Cardiac septum (tissue), 1 donor: ENCODE measurements at places on chromosomes 2 and 18.

- no peak for DNase-seq
These were observed 8.8 kb upstream of the ITGB6 start for GRCh38 chr2:160208655-160209515.

DNA sequence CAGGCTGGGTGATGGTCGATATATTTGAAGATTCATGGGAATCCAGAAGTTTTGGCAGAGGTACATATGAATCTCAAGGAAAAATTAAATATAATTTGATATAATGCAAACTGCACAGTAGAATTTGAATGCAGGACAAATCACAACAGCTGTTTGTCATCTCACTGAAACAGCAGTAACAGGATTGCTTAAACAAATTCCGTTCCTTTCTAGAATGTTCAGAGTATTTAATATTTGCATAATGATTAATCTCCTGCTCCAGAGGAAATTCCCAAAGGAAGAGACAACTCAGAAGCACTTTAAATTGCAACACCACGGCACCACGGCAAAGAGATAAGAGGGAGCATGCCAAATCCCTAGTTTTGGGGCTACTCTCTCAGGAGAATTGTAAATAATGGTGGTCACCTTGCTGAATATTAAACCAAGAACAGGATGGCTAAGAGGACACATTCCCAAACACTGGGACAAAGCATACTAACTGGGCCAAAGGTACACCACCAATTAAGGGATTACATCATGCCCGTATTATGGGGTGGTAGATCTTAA, 67.8 kb upstream of the MAP4K3 start:
- DNase-seq: no peak

DNA sequence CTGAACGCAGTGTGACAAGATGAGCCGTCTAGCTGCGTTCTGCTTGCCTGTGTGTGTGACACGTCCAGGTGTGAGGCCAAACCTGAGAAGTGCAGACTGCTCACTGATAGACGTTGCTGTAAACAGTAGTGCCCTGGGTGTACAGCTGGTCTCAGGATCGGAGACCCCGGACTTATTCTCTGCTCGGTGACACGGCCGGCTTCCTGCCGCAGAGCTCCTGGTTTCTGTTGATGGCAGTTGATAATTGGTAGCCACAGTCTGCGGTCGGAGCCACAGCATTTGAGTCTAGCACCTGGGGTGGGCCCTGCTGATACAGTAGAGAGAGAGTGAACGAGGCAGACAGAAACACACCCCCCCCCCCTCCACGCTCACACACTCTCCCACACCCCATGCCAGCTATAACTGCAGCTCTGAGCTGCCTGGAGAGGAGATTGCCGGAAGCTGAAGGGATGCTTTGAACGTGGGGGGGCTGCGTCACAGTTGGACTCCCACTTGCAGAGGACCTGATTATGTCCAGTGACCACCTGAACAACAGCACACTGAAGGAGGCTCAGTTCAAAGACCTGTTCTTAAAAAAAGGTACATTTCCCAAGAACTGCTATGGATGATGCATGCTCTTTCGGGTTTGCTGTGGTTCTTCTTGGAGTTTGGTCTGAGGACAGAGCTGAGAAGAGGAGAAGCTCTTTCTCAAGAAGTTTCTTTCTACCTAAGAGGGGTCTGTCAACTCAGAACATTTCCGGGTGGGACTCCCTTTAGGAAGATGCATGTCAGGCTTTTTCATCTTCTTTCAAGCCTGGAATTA, 114.0 kb downstream of the FAM210A start:
- DNase-seq: no peak

GRCh38 chr2:240343548-240343947, 91.9 kb upstream of the GPC1 start:
- no peak for DNase-seq

DNA sequence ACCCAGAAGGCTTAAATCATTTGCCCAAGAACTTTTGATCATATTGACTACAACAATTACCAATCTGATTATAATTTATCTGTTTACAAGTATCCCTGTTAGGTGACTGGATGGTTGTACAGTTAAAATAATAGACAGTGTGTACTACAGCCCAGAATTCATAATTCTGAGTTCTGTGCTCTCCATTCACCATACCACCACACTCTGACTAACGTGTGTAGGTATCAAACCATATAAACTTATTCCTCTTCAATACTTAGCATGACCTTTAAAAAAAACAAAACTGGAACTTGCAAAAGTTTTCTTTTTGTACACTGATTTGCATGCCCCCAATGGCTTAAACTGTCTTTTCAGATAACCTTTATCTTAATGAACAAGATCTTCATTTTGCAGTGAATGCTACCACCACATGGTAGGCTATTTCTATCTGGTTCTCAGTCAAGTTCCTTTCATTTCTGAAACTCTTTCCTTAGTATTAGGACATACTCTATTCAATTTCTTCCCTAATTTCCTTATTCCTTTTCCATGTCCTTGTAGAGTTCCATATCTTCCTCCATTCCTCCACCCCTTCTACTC, 50.9 kb downstream of the SOS1 start:
- no peak for DNase-seq
